ENCODE measurements at places on chromosomes 5 and 9.

DNA sequence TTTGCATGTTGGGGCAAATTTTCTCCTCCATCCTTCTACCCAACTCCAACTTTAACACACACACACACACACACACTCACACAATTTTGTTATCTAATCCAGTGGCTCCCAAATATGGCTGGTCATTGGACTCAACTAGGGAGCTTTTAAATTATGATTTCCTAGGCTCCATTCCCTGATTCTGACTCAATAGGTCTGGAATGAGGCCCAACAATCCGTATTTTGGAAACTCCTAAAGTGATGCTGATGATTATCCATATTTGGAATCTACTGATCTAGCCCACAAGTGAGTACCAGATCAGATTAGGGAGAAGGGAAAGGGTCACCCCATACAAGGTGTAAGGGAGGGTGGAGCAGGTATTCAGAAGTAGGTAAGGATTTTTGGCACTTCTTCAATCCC is 309.7 kb downstream of the TLE1 start:
- DNase-seq = no peak

GRCh38 chr9:127233550-127233949 is 31.0 kb upstream of the GARNL3 start:
- DNase-seq = no peak

DNA sequence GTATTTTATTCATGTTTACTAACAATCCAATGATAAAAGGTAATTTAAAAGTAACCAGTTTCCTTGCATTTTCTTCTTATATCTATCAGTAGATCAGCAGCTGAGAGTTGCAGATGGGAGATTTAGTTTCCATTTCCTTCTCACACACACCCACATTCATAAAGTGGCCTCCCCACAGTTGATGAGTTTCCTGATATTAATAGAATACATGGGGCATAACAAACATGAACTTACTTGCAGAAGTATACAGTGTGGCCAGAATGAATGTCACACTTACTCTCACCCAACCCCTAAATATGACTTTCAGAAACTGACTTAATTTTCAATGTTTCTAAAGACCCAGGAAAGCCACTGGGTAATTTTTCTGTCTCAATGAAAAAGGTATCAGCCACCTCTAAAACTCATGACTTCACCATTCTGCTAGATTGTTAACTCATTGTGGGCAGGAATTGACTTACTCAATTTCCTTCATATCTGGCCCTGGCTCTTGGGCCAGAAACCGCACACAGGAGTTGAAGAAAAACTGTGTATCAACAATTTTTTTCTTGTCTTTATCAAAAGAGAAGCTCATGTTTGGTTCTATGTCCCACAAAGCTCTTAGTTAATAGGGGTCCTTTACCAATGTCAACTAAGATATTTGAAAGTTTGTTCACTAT is 63.5 kb upstream of the OSMR start:
- DNase-seq = no peak

- DNase-seq = peak; percentile 69
Measured at GRCh38 chr5:166883016-166883415, 1408.4 kb upstream of the WWC1 start.

DNA sequence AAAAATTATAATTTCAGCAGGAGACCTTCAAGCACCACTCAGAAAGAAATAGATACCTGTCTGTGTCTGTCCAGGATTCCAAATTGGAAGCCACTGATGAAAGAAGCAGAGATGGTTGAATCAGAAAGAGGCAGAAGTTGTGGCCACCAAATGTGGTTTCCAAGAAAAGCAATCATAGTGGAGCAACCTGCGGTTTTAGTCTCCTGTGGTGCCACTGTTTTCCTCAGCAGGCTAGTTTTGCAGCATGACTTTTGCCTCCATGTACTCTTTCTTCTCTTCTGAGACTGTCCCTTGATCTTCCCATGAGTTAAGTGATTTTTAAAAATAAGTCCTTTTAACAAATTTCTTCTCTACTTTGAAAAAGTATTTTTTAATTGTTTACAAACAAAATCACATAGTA is 535.8 kb downstream of the CYLC2 start:
- no peak for DNase-seq

- DNase-seq = no peak
Measured at GRCh38 chr9:93108291-93109041, 12.4 kb downstream of the CARD19 start.

DNA sequence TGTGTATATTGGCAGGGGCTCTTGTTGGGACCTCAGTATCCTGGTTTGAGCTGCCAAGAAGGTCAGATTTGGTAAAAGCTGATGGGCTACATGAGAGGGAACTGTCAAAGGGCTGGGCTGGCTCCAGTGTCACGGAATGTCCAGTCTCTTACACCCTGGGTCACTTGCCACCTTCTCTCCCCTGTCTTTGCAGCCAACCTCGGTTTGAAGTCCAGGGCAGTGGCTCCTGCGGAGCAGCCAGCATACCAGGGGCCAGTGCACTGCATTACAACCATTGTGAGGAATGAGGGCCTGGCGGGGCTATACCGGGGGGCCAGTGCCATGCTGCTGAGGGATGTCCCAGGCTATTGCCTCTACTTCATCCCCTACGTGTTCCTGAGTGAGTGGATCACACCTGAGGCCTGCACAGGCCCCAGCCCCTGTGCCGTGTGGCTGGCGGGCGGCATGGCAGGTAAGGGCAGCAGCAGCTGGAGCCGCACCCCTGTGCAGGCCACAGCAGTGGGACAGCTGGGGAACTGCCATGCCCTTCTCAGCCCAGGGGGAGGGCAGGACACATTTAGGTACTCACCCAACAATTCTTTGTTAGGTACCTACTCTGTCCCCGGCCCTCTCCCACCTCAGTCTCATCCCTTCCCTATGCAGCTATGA is 24.2 kb downstream of the IL9 start:
- no peak for DNase-seq

- no peak for DNase-seq
Measured at GRCh38 chr5:101212942-101213514, 309.9 kb upstream of the ST8SIA4 start.

- no peak for DNase-seq
Measured at GRCh38 chr9:13941714-13942113, 372.2 kb downstream of the NFIB start.

- no peak for DNase-seq
Measured at GRCh38 chr9:109604131-109604530, 106.0 kb upstream of the PTPN3 start.

DNA sequence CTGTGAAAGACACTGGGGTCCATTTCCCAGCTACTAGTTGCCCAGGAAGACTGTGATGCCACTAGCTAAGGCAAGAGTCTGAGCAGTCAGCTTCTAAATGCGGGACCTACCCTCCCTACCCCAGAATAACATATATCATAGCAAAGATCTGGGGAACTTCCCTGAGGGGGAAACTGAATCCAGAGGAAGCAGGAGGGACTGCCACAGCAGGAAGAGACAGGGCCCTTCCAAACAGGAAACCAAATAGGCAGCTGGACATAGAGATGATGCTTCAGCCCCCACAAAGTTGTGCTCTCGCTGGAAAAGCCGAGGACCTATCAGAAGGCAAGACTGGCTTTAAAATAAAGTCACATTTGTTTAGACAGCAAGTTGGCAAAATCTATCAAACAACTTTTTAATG is 51.1 kb downstream of the KLHL3 start:
- DNase-seq = no peak

GRCh38 chr9:70291446-70291845 is 32.7 kb downstream of the SMC5 start:
- peak; percentile 16 for DNase-seq

DNA sequence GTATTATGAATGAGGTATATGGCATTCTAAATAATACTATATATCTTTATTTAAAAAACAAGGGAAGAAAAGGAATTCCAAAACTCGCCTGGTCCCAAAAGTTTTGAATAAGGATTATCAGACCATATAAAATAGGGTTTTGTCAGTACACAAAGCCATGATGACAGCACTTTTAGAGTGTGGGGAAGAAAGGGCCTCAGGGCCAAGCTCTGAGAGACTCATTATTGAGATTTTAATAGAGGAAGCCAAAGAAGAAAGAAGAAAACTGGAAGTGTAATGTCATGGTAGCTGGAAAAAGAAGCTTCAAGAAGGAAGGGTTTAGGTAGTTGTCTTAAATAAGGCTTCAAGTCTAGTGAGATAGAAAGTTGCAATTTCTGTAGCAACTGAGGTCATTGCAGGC is 53.0 kb downstream of the FCHO2 start:
- DNase-seq = no peak

- DNase-seq = no peak
Measured at GRCh38 chr5:134072471-134073210, 41.8 kb upstream of the TCF7 start.

DNA sequence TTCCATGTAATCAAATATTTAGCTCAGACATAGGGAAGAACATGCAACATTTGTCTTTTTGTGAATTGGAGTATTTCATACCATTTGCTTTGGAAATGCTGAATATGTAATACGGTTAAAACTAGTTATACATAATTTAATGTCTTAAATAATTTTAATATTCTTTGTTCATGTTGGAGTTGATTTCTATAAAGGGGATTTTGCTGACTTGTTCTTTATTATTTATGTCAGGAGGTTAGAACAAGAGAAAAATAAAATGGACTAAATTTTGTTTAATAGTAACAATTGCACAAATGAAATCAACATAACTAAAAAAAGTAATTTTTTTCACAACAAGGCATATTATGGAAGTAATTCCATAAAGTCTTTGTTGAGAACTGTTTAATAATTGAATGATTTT is 170.0 kb upstream of the CDH18 start:
- no peak for DNase-seq

GRCh38 chr9:123283048-123283408 is 14.6 kb upstream of the STRBP start:
- no peak for DNase-seq

GRCh38 chr5:14202462-14202861 is 59.3 kb downstream of the TRIO start:
- DNase-seq = peak; percentile 79

GRCh38 chr5:93580927-93581445 is at the start of gene NR2F1-AS1:
Gene NR2F1-AS1, minus strand, starts transcription at chr5:93581219.
- peak; percentile 54 for DNase-seq

Data from RPMI7951 (cell line).